SW480 (cell line): ENCODE measurements at places on chromosomes 12 and 14.

GRCh38 chr14:72962829-72963312 is 36.6 kb downstream of the DCAF4 start:
- peak; percentile 93 for DNase-seq

DNA sequence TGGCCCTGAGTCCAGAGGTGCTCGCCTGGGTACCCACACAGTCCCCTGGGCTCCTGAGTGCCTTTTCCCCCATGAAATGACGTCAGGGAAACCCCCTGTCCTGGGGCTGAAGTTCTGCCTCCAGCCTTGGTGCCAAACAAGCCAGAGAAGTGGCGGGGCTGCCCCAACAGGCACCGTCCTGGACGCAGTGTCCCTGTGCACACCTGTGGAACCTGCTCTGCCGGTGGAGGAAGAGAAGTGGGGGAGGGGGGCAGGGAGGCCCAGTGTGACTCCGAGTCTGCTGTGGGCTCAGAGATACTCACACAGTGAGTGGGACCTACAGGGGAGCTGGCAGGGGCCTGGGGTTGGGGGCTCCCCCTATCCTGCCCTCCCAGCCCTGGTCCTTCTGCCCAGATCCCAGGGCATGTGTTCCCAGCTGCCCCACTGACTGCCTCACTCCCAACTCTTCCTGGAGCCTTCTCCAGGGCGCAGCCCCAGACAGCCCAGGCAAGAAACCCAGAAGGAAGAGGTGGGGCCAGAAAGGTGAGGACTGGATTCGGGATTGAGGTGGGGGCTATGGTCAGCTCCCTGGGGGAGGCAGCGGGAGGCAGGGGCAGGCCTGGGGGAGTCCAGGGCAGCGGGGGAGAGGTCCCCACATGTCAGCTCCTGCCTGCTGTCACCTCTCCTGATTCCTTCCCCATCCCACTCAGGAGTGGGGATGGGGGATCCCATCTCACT is 24.7 kb downstream of the CCDC85C start:
- no peak for DNase-seq

DNA sequence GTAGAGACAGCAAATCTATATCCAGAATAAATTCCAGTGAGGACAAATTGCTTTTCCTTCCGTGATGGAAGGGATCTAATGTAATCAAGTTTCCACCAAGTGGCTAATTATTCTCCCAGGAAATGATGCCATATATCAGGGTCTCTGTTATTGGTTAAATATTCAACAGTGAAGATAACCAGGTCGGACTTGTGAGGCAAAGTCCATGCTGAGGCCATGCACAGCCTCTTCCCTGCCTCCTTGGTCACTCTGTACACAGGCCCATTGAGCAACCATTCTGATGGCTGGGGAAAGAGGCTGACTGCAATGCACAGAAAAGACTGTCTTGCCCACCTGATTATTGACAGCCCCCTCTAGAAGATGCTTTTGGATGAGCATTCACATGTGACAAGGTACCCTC is 90.1 kb downstream of the TNFAIP2 start:
- no peak for DNase-seq

DNA sequence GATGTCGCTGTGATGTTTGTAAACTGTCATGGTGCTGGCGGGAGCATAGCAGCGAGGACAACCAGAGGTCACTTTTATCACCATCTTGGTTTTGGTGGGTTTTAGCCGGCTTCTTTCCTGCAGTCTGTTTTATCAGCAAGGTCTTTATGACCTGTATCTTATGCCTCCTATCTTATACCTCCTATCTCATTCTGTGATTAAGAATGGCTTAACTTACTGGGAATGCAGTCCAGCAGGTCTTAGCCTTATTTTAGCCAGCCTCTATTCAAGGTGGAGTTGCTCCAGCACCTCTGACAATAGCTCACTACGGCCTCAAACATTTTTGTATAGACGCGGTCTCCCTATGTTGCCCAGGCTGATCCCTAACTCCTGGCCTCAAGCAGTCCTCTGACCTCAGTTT is 53.7 kb downstream of the B4GALNT3 start:
- DNase-seq = no peak

DNA sequence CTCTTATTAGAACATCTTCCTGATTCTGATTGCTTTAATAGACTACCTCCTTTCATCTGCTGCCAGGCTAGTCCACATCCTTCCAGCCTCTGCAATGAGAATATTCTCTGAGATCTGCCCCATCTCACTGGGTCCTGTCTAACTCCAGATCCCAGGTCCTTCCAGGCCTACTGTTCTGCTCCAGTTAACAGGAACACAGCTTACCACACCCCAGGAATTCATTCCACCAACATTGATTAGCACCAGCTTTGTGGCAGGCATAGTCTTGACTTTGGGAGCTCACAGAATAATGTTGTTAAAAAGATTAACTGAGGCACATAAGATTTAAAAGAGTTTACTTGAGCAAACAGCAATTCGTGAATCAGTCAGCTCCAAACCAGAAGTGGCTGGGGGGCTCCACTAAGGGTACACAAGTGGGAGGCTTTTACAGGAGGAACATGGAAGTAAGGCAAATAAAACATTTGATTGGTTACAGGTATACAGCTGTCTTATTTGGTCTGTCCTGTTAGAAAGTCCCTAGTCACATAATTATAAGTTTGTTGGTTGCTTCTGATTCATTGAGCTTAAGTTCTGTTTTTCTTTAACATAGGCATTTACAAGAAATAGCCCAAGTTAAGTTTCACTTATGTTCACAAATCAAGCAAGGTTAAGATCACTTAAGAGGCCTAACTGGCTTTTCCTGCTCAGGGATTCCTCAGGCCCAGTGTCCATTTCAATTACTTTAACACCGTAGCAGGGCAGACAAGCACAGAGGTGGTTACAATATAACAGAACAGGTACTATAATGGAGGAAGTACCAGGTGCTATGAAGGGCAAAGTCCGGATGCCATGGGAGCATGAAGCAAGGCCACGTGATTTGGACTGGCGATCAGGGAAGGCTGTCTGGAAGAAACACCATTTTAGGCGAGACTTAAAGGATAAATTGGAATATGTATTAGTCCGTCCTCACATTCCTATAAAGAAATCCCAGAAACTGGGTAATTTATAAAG is 12.2 kb upstream of the MYH7 start:
- peak; percentile 30 for DNase-seq

- DNase-seq = no peak
These were observed 22.9 kb downstream of the DYRK2 start for GRCh38 chr12:67671419-67671818.

DNA sequence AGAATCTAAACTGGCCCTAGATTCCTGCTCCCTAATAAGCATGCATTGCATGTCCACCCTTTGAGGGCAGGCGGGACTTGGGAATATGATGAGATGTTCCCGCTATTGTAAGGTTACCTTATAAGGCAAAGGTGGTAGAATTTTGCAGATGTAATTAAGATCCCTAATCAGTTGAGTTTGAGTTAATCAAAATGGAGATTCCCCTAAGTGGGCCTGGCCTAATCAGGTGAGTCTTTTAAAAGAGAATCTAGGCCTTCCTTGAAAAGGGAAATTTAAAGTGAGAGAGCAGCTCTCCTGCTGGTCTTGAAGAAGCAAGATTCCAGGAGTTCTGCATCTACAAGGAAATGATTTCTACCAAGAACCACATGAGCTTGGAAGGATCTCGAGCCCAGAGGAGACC is 83.4 kb downstream of the DICER1 start:
- DNase-seq = no peak

GRCh38 chr14:75981426-75982265 is at the start of gene TGFB3:
Gene TGFB3, minus strand, starts transcription at chr14:75981995. Its CDS starts 1,102 bp downstream, at chr14:75980893.
- peak; percentile 84 for DNase-seq

GRCh38 chr12:124726596-124727263 is 136.9 kb downstream of the SCARB1 start:
- DNase-seq = no peak

- DNase-seq = no peak
These were observed 54.1 kb downstream of the ADIPOR2 start for GRCh38 chr12:1744932-1745331.

GRCh38 chr12:98752726-98753125 is 107.6 kb downstream of the APAF1 start:
- DNase-seq = no peak

- DNase-seq = no peak
These were observed 214.7 kb downstream of the NOVA1 start for GRCh38 chr14:26382901-26383685.

DNA sequence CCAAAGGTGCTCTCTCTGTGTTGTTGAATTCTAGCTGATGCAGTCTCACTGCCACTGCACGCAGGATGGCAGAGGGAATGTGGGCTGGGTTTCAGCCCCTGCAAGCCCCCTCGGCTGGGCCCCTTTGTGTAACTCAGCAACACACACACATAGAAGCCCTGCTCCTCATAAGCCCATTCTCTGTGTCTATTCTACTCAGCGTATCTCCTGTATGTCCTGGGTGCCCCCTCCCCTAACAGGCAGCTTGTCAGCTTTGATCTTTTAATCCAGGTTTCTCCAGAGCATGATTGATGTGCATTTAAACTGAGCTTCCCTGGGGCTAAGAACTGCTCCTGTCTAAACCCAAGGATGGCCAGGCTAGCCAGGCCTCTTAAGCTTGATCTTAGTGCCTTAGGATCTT is 43.0 kb downstream of the SRRM4 start:
- no peak for DNase-seq

DNA sequence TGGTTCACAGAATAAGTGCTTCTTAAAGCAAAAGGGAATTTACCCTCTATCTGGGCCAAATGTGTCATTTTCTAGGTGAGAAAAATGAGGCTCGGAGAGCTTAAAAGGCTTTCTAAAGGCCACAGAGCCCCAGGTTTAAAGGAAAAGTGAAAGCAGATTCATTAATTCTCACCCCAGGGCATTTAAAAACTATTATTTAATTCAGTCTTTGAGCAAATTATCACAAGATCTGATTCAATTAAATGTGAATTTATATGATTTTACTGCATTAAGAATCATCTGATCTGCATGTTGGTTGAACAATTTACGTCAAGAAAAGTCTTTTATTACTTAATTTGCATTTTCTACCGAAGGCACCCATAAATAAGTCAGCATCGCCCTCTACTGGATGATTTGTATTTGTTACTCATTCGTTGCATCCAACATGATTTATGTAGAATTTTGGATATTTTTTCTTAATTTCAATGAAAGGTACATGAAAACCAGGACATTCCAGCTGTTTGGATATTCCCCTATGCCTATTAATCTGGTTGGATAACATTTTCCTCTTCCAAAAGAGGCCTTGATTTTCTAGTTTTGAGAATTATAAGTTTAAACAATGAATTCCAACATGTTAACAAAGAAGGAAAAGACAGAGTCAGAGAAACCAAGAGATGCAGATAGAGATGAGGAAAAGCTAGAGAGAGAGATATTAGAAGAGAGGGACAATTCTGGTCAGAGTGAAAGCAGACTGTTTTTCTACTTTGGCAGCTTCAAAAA is 19.1 kb upstream of the DHRS7 start:
- peak; percentile 60 for DNase-seq

- no peak for DNase-seq
These were observed 149.4 kb downstream of the SNAPC1 start for GRCh38 chr14:61911574-61911973.

DNA sequence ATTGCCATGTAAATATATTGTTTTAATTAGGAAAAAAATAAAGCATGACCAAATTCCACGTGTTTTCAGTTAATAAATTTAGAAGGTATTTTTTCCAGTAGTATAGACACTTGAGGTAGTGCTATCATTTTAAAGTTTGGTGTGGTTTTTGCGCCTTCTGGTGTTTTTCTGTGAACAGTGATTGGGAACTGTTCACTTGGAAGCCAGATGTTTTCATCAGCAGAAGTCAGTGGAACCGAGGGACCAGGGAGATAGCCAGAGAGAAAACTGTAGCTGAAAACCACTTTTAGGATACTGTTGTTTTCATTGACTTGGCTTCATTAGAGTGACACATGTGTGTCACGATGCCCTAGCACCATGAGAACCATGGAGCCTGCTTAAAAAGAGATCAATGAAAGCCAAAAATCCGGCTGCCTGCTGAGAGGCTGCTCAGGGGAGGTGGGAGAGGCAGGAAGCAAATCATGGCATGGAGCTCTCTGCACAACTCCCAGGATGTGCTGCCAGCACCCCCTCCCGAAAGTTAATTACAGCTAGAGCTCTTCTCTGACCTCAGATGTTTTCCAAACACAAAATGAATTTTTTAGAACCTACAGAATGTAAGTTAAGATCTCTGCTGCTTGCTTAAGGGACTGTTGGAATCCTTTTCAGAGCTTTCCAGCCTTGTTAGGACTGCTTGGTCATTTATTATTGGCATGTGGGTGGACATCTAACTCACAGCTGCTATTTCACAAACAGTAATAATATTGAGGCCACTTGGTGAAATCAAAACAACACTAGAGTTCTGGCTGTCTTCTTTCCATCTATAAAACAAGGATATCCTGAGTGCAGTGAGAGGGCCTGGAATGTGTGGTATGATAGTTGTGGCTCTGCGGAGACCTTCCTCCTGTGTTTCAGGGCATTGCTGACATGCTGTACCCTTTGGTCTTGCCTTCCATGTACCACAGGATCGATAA is 192.3 kb downstream of the ANO4 start:
- DNase-seq = peak; percentile 66

DNA sequence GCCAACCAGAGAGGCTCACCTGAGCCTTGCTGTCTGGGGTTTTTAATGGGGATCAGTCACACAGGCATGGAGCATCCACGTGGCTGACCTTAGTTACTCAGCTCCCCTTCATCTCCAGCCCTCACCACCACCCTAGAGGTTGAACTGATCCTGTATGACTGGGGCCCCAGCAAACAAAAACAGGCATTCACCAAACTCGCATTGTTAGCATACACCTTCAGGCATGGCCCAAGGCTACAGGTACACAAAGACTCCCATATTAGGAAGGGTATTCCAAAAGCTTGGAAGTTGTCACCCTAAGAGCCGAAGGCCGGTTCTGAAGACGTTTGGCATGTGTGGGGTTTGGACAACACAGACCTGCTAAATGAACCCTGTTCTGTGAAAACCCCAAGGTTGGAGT is 10.0 kb downstream of the DNAH10 start:
- DNase-seq = no peak

GRCh38 chr14:80047761-80048160 is 163.5 kb downstream of the DIO2 start:
- no peak for DNase-seq

GRCh38 chr12:111435661-111436201 is 30.0 kb downstream of the SH2B3 start:
- DNase-seq = peak; percentile 78

DNA sequence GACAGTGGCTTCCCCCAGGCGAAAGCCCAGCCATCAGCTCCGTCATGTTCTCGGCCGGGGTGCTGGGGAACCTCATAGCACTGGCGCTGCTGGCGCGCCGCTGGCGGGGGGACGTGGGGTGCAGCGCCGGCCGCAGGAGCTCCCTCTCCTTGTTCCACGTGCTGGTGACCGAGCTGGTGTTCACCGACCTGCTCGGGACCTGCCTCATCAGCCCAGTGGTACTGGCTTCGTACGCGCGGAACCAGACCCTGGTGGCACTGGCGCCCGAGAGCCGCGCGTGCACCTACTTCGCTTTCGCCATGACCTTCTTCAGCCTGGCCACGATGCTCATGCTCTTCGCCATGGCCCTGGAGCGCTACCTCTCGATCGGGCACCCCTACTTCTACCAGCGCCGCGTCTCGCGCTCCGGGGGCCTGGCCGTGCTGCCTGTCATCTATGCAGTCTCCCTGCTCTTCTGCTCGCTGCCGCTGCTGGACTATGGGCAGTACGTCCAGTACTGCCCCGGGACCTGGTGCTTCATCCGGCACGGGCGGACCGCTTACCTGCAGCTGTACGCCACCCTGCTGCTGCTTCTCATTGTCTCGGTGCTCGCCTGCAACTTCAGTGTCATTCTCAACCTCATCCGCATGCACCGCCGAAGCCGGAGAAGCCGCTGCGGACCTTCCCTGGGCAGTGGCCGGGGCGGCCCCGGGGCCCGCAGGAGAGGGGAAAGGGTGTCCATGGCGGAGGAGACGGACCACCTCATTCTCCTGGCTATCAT is 663 bp downstream of the PTGER2 start:
- DNase-seq = peak; percentile 13
